ENCODE measurements at places on chromosomes 6 and 20.
A peak's percentile ranks its signal among the peaks of the same experiment; 100 is the strongest.

DNA sequence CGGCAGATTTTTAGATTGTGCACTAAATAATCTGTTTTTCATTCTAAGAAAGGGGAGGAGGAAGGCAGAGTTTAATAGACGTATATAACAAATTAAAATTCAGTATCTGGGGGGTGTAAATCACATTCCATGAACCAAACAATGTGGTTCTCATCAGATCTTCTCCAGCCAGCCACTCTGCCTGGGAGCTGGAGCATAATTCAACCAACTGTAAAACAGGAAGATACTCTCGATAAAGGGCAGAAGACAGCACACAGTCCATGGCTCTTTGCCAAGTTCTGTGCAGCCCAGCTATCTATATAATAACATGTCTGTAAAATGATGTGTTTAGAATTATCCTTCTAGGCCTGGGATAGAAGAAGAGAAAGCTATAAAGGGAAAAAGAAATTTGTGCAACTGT lies 289.9 kb upstream of the ZFP64 start:
- peak; percentile 72 for DNase-seq

GRCh38 chr6:121838842-121839241 lies 403.4 kb downstream of the GJA1 start:
- peak; percentile 87 for DNase-seq

DNA sequence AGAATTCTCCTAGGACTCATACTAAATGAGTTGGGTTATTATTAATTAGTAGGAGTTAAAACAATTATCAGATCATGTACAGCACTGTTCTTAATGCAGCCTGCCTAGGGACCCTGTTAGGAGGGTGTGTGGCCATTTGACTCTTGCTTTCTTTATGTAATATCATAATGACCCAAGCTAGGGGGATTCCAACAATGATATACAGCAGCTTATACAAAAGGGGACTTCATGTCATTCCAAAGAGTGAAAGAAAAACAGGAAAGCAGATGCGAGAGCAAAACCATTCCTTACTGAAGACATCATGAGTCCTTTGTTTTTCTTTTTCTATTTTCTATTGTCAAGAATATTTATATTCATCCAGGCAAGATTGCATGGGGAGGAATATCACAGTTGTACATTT lies 455.2 kb downstream of the PLCB1 start:
- DNase-seq, result peak; percentile 23

DNA sequence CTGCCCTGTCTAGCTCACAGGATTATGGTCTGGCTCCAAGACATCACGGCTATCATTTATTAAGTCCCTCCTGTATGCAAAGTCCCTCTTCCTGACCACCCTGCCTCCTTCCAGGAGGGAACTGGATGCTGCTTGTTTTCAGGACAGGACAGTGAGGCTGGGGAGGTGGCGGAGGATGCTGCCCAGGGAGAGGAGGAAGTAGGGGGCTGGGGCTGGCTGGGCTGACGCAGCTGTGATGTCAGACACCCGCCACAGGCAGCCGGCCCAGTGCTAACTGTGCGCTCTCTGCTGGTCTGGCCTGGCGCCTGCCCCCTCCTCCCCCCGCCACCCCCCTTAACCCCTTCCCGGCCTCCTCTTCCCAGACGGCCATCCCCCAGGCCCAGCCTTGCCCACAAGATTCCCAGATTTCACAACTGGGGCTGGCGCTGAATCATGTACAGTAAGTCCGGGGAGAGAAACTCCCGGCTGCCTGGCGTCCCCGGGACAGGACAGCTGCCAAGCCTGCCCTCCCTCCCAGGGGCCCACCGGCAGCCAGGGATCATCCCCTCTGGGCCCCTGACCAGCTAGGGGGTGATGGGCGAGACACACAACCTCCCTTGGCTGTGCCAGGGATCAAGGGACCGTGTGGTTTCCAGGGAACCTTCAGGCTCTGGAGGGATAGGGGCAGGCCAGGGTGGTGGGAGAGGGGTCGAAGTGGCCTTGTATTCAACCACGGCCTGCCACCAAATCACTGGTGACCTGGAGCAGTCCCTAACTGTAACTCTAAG lies 118.1 kb downstream of the CEBPB start:
- peak; percentile 99 for DNase-seq

- no peak for DNase-seq
Observed at GRCh38 chr6:138222901-138223546, 4.7 kb upstream of the PBOV1 start.

DNA sequence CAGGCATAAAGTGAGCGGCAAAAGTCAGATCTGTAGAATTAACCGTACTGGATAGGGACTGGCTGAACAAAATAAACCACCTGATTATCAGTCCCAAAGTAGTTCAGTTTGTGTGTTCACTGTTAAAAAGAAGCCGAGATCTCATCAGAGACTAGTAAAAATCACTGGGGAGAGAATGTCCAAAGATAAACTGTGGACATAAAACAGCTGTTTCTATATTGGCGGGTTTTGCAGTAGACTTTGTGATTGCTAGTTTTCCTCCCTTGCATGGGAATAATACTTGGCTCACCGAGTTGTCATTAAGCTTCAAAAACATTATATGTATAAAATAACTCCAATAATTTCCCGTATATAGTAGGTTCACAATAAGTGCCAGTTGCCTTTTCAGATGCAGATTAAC lies 114.2 kb upstream of the ID4 start:
- DNase-seq, result no peak

- DNase-seq, result peak; percentile 35
Observed at GRCh38 chr20:62795023-62795761, 1.1 kb upstream of the MRGBP start.

- no peak for DNase-seq
Observed at GRCh38 chr6:76247527-76247926, 175.1 kb upstream of the IMPG1 start.

DNA sequence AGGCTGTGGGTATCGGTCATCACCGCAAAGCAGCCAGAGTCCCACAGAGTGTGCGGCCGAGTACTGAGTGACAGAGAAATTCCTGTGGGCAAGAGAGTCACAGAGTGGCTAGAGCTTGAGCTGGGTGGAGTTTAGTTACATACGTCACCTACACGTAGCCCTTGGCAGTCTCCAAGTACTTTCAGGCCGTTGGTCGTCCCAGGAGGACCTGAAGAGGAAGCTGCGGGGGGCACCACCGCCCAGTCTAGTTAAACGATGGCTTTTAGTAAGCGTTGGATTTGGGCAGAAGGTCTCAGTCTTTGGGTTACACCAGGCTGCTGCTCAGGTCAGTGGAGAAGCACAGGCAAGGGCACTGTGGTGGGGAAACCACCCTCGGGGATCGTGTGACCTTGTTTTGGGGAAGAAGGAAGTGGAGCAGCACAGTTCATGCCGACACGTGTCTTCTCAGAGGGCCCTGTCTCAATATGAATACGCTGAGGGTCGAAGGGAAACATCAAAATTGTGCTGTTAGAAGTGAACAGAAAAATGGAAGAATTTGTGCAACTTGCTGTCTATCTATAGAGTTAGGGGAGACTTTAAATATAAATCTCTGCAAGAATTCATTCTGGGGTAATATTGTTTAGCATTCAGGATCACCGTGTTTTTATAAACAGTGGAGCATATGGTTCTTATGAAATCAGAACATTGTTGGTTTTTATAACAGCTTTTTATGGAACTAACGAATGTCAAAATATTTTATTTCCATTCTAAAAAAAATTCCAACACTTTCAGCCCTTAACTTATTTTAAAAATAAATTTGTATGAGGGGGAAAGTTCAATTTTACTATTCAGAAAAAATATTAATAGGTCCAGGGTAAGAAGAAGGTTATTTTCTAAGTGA lies 28.6 kb downstream of the KIF25 start:
- no peak for DNase-seq

DNA sequence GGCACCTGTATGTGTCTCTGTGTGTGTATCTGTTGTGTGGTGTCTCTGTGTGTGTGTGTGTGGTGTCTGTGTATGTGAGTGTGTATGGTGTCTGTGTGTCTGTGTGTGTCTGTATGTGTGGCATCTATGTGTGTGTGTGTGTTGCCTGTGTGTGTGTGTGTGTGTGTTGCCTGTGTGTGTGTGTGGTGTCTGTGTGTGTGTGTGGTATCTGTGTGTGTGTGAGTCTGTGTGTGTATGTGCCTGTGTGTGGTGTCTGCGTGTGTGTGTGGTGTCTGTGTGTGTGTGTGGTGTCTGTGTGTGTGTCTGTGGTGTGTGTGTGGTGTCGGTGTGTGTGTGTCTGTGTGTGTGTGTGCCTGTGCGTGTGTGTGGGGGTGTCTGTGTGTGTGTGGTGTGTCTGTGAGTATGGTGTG lies 31.7 kb upstream of the VEGFA start:
- DNase-seq, result no peak

GRCh38 chr6:149169761-149170511 lies 147.6 kb upstream of the TAB2 start:
- DNase-seq, result no peak

- no peak for DNase-seq
Observed at GRCh38 chr6:5771759-5772390, 234.8 kb downstream of the NRN1 start.

DNA sequence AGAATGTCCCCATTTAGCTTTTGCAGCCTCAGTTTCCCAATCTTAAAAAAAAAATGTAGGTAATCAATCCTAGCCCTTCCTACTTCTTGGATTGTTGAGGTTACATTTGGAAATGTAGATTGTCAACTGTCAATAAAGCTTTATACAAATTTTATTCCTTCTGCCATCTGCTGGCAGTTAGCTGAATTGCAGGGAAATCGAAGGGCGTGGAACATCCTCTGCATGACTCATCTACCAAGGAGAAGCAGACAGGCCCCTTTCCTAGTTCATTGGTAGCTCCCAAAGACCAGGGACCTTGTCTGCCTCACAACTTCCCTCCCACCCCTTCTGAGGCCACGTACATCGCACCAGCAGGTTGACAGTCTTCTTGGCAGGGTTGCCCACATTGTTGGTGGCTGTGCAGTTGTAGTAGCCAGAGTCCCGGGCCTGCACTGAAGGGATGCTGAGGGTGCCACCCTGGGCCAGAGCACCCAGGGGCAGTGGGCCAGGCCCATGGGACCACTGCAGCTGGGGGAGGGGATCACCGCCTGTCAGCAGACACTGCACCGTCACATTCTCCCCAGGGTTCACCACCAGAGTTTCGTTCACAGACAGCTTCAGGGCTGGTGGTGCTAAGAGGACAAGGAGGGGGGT lies 43.6 kb downstream of the MDGA1 start:
- DNase-seq, result peak; percentile 38

GRCh38 chr6:110055387-110055735 lies 77.2 kb downstream of the GPR6 start:
- no peak for DNase-seq

DNA sequence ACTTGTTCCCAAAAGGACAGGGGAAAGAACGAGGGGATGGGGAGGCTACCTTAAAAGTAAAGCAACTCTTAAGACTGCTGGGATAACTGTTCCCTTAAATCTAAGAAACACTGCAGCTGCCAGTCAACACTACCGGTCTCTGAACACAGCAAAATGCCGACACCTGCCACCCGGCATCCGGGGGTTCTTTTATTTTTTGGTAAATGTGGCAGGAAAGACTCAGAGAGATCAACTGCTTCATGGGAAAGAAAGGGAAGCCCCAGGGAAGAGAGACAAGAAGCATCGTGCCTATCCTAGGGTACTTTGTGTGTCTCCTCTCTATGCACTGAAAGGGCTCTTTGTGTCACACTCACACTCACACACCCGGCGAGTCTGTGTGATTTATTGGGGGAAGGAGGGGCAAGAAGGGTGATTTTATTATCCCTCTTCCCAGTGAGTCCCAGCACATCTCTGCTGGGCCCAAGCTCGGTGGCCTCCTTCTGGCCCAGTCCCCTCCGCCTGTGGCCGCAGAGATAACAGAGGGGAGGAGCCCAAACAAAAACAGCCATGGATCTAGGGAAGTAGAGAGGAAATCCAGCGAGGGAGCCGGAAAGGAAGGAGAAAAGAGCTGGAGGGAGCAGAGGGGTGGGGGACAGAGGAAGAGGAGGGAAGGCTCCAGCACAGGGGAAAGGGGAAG lies 1.4 kb downstream of the FYN start:
- no peak for DNase-seq

GRCh38 chr6:111147440-111147839 lies 60.1 kb downstream of the SLC16A10 start:
- DNase-seq, result no peak

GRCh38 chr20:5522422-5522821 lies 205.7 kb upstream of the PROKR2 start:
- DNase-seq, result no peak

DNA sequence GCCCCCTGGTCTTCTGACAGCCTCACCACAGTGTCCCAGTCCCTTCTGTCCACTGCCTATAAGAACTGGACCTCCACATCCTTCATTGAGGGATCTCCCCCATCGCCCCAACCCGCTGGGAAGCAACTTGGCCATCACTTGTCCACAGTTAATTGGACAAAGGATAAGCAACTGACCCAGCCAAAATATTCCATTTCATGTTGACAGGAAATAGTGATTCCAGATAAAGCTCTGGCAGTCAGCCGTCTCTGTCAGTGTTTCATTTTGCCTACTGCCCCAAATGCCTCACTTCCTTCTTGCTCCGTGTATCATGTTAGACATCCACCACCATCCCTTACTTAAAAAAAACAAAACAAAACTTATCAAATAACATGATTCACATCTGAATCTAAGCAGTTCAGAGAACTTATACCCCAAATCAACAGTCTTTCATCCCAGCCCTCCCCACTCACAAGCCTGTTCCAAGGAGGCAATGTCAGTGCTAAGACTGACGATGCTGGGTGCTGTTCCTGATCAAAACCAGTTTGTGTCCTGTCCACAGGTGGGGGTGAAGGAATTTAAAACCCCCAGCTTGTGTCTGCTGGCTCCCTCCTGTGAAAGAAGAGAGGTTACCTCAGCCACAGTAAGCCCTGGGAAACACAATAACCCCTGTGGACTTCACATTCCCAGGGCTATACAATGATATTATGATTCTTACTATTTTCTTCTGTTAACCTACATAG lies 162.5 kb downstream of the WDR27 start:
- no peak for DNase-seq

- DNase-seq, result no peak
Observed at GRCh38 chr6:52362443-52363227, 684 bp downstream of the PAQR8 start.

GRCh38 chr6:28597217-28597835 lies 71.6 kb downstream of the GPX5 start:
- peak; percentile 67 for DNase-seq

- no peak for DNase-seq
Observed at GRCh38 chr20:20414640-20415220, 46.8 kb downstream of the INSM1 start.

GRCh38 chr6:135115834-135116233 lies 61.2 kb upstream of the HBS1L start:
- DNase-seq, result no peak

- peak; percentile 55 for DNase-seq
Observed at GRCh38 chr6:74733830-74734620, 471.8 kb downstream of the COL12A1 start.

DNA sequence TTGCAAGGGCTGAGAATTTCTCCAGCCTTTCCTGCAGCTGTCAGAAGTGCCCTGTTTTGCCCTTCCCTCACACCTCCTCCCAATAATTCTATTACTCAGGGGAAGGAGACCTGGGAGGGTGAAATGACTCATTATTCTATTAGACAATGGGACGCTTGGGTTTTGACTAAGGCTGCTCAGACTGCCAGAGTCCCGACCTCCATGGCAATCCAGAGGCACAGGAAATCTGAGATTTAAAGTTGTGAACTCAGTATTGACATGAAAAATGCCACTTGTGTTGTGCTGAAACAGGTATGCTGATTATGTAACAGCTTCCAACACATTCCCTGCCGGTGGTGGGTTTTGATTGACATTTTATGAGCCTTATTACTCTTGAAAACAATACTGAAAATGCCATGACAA lies 625.9 kb upstream of the FLRT3 start:
- DNase-seq, result peak; percentile 31

All from fibroblast of skin of scalp (primary cell).